Immature natural killer cell (primary cell): ENCODE measurements at places on chromosomes 2 and 18.

DNA sequence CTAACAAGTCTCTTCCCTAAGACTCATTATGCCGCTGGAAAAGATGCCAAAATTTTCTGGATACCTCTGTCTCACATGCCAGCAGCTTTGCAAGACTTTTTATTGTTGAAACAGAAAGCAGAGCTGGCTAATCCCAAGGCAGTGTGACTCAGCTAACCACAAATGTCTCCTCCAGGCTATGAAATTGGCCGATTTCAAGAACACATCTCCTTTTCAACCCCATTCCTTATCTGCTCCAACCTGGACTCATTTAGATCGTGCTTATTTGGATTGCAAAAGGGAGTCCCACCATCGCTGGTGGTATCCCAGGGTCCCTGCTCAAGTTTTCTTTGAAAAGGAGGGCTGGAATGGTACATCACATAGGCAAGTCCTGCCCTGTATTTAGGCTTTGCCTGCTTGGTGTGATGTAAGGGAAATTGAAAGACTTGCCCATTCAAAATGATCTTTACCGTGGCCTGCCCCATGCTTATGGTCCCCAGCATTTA is 26.3 kb downstream of the DHRS9 start:
- no peaks in the 10 kb centered on the region for H3K36me3 ChIP-seq
- peaks cover 3% of the 10 kb centered on the region for H3K27me3 ChIP-seq
- peak overlapping the region; percentile 18 for H3K4me3 ChIP-seq
- DNase-seq = no peak

- H3K27me3 ChIP-seq = no peaks in the 10 kb centered on the region
- no peak overlapping the region for H3K27ac ChIP-seq
- no peak overlapping the region for H3K4me3 ChIP-seq
- H3K4me1 ChIP-seq = no peaks in the 10 kb centered on the region
- DNase-seq = no peak
These were observed 58.8 kb downstream of the NEDD4L start for GRCh38 chr18:58102875-58103274.

DNA sequence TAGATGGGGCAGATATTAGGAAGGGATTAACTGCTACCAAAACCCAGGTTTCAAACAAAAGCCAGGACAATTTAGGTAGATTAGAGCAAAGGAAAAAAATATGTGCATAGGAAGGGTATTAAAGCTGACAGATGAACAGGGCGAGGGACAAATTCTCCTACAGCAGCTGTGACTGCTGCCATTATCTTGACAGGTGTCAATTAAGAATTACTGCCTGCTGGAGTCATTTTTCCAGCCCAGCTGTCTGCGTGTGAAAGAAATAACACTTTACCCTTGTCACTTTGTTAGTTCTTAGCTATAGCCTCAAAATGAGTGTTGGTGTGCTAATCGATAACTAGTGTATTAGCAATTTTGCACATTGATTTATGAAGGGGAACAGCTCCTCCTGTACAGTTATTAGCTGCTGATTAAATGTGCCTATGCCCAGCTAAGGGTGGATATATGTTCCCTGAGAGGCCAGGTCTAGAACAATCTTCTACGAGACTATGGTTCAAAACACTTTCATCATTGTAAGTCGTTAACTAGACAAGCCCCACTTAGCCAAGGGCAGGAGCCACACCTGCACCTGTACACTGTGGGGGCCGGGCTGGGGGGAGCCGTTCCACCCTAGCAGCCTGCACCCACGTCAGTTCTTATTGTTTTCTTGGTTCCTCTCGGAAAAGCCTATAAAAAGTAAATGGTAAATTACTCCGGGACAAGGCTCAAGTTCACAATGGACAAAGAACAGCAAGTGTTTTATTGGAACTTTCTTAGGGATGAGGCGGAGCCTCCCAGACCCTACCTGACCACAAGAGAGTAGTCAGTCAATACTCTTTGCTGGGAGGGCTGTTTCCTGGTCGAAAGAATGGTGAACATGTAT is 7.7 kb downstream of the TSHZ1 start:
- H3K4me3 ChIP-seq = peak overlapping the region; percentile 3
- no peaks in the 10 kb centered on the region for H3K36me3 ChIP-seq
- peak overlapping the region; percentile 100 for H3K27ac ChIP-seq
- H3K4me1 ChIP-seq = peaks cover 100% of the 10 kb centered on the region
- no peaks in the 10 kb centered on the region for H3K27me3 ChIP-seq

GRCh38 chr2:239523147-239523953 is 122.5 kb upstream of the HDAC4 start:
- H3K27ac ChIP-seq = no peak overlapping the region
- no peaks in the 10 kb centered on the region for H3K4me1 ChIP-seq
- H3K36me3 ChIP-seq = no peaks in the 10 kb centered on the region
- H3K27me3 ChIP-seq = no peaks in the 10 kb centered on the region

- no peak overlapping the region for H3K4me3 ChIP-seq
- H3K4me1 ChIP-seq = no peaks in the 10 kb centered on the region
- no peak overlapping the region for H3K27ac ChIP-seq
- no peak for DNase-seq
These were observed 289.0 kb downstream of the CDH2 start for GRCh38 chr18:27887711-27888495.

- no peaks in the 10 kb centered on the region for H3K27me3 ChIP-seq
- H3K27ac ChIP-seq = no peak overlapping the region
- no peak for DNase-seq
- no peaks in the 10 kb centered on the region for H3K36me3 ChIP-seq
These were observed 79.8 kb downstream of the CCDC150 start for GRCh38 chr2:196719110-196719872.

GRCh38 chr2:26170795-26171194 is 2.1 kb upstream of the GAREM2 start:
- DNase-seq = no peak
- no peak overlapping the region for H3K27ac ChIP-seq
- H3K4me1 ChIP-seq = peaks cover 18% of the 10 kb centered on the region
- H3K36me3 ChIP-seq = no peaks in the 10 kb centered on the region
- peaks cover 14% of the 10 kb centered on the region for H3K27me3 ChIP-seq

GRCh38 chr2:6186332-6187151 is 494.4 kb downstream of the SOX11 start:
- no peak for DNase-seq
- H3K27ac ChIP-seq = no peak overlapping the region
- H3K27me3 ChIP-seq = peaks cover 2% of the 10 kb centered on the region
- H3K4me1 ChIP-seq = no peaks in the 10 kb centered on the region
- no peak overlapping the region for H3K4me3 ChIP-seq

DNA sequence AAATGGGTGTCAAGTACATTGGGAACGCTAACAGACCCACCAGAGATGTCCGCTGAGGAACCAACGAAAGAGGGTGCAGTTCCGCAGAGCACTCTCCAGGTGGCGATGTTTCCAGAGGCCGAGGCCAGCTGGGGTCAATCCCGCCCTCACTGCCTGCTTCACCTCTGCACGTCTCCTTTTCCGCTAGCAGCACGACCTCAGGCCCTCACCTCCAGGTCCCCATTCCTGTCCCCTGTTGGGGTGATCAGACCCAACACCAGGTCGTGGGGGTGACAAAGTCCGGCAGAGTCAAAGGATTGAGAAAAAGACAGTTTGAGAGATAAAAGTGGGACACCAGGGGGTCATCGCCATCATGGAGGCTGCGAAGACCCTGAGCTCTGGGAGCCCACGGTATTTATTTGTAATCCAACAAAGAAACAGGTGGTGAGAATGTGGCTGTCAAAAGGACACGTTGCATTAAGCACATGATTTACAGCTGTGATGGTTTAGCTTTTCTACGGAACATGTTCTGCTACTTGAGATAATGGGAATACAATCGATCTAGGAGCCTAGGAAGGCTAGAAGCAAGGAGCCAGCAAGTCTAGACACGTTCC is 27.3 kb downstream of the ZAP70 start:
- peak overlapping the region; percentile 82 for H3K27ac ChIP-seq
- peaks cover 5% of the 10 kb centered on the region for H3K27me3 ChIP-seq
- peaks cover 76% of the 10 kb centered on the region for H3K4me1 ChIP-seq
- DNase-seq = peak; percentile 65
- H3K4me3 ChIP-seq = peak overlapping the region; percentile 65
- H3K36me3 ChIP-seq = peaks cover 38% of the 10 kb centered on the region

GRCh38 chr2:86646329-86646728 is 22.7 kb upstream of the RNF103 start:
- peaks cover 7% of the 10 kb centered on the region for H3K36me3 ChIP-seq
- H3K4me1 ChIP-seq = no peaks in the 10 kb centered on the region
- DNase-seq = no peak
- peaks cover 13% of the 10 kb centered on the region for H3K27me3 ChIP-seq
- H3K27ac ChIP-seq = no peak overlapping the region

GRCh38 chr2:65278531-65278981 is 50.9 kb downstream of the ACTR2 start:
- H3K4me3 ChIP-seq = no peak overlapping the region
- peaks cover 14% of the 10 kb centered on the region for H3K4me1 ChIP-seq
- H3K36me3 ChIP-seq = no peaks in the 10 kb centered on the region
- no peak overlapping the region for H3K27ac ChIP-seq

- H3K4me1 ChIP-seq = no peaks in the 10 kb centered on the region
- no peak for DNase-seq
These were observed 36.7 kb downstream of the PRKD3 start for GRCh38 chr2:37287966-37288365.

DNA sequence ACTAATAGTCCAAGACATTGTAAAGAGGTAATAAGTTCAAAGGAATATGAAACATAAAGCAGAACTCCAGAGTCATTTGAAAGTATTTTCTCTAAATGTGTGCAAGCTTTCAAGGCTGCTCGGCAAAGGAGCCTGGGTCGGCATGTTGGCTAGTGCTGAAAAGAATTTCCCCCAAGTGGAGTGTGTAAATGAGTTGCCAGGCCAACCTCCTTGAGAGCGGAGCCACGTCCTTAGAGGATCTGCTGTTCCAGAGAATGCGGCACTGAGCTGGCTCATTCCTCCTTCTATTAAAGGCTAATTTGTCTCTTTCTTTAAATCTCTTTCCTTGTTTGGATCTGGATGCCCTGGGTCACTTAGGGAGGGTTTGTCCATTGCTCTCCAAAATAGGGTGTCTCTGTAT is 127.5 kb downstream of the RDH14 start:
- no peak for DNase-seq
- H3K27me3 ChIP-seq = no peaks in the 10 kb centered on the region
- H3K36me3 ChIP-seq = no peaks in the 10 kb centered on the region
- no peak overlapping the region for H3K27ac ChIP-seq
- H3K4me1 ChIP-seq = no peaks in the 10 kb centered on the region
- H3K4me3 ChIP-seq = no peak overlapping the region

- peaks cover 2% of the 10 kb centered on the region for H3K4me1 ChIP-seq
- H3K36me3 ChIP-seq = no peaks in the 10 kb centered on the region
- H3K4me3 ChIP-seq = no peak overlapping the region
- no peak overlapping the region for H3K27ac ChIP-seq
- H3K27me3 ChIP-seq = no peaks in the 10 kb centered on the region
These were observed 129.8 kb upstream of the COL5A2 start for GRCh38 chr2:189309331-189309730.

DNA sequence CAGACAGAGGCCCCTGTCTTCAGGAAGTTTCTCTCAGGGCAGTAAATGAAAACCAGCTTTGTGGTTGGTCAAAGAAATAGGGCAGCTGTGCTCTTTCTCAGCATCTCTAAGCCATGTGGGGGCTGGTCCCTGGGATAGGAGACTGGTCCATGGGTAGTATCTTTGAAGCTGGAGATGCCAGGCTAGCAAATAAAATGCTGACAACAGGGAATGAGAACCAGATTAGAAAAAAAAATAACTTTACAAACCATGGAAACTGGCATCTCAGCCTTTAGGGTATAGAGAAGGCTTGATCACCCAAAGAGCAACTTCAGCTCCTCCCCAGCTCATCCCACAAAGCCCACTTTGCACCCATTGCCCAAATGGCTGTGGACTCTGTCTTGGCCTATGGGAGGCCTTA is 138.1 kb downstream of the TTC32 start:
- no peak overlapping the region for H3K27ac ChIP-seq
- H3K36me3 ChIP-seq = no peaks in the 10 kb centered on the region
- H3K4me1 ChIP-seq = no peaks in the 10 kb centered on the region
- no peak overlapping the region for H3K4me3 ChIP-seq
- DNase-seq = no peak

DNA sequence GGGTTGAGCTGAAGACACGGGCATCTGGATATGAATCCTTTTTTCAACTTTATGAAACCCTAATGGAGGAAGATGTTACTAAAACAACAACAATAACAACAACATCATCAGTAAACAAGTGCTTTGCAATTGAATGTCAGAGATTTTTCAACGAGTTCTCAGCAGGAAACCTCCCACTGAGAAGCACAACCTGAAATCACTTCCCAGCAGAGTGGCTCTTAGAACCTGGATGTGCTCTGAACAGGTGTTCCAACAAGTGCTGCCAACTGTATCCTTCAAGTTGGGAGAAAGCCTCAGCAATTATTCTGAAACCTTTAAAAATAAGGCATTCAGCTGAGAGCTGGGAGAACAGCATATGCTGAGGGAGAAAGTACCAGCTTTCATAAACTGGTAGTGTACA is 1622.7 kb upstream of the CELF4 start:
- DNase-seq = no peak
- no peaks in the 10 kb centered on the region for H3K36me3 ChIP-seq
- H3K4me3 ChIP-seq = no peak overlapping the region
- no peaks in the 10 kb centered on the region for H3K4me1 ChIP-seq
- peaks cover 3% of the 10 kb centered on the region for H3K27me3 ChIP-seq

DNA sequence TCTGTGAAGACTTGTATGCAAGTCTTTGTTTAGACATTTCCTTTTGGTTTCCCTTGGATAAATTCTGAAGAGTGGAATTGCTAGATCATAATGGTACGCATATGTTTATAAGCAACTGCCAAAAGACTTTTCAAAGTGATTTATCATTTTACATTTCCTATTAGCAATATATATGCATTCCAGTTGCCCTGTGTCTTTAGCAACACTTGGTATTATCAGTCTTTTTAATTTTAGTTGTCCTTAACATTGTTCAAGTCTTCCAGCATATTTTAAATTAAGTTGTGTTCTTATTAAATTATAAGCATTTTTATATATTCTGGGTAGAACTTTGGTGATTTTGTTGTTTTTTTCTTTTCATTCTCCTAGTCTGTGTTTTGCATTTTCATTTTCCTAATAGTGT is 81.8 kb downstream of the EML6 start:
- no peak for DNase-seq
- no peak overlapping the region for H3K27ac ChIP-seq

- H3K4me1 ChIP-seq = peaks cover 11% of the 10 kb centered on the region
- no peak for DNase-seq
- H3K27ac ChIP-seq = no peak overlapping the region
- no peak overlapping the region for H3K4me3 ChIP-seq
These were observed 152.6 kb downstream of the THADA start for GRCh38 chr2:43443282-43443681.
